ENCODE measurements at places on chromosomes 5 and 9.

- no peak for DNase-seq
Observed at GRCh38 chr9:18775930-18776329, 257.1 kb downstream of the SAXO1 start.

- DNase-seq: no peak
Observed at GRCh38 chr5:142507531-142508372, 178.1 kb downstream of the FGF1 start.

GRCh38 chr5:142191776-142192175 is 83.2 kb downstream of the NDFIP1 start:
- DNase-seq: no peak

DNA sequence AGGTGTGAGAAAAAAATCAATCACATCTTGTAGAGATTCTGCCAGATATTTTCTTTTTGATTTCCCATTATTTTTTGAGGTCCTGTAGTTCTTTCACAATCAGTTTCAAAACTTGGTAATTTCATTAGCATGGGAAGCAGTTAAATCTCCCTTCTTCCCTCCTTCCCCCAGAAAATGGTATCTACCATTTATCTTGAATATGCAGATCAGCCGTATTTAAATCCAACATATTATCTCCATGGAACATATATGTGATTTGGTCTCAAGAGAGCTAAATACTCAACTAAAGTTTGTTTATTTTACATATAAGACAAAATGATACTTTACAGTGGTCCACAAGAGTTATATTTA is 1034.8 kb downstream of the CDH12 start:
- no peak for DNase-seq

- DNase-seq: peak; percentile 8
Observed at GRCh38 chr5:123089914-123090660, 1.0 kb downstream of the PRDM6 start.

DNA sequence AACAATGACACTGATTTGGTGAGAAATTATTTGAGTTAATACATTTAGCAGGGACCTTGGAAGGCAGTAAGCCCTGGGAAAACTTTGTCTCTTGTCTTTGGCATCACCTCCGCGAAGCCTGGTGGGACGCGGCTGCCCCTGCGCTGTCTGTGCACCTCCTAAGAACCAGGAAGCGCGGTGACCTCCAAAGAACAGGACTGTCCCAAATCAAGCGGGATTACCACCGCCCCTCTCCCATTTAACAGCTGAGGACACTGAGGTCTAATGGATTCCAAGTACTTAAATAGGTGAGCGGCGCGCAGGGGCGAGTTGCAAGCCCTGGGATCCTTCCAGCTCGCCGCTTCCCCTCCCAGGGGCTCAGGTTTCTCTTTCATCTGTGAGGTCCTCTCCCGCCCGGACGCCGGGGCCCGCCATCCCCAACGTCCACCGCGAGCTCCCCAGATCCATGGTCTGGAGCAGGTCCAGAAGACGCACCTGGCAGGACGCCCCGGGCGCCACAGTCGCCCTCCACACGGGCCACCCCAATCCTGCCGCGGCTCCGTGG is 432 bp downstream of the STARD4 start:
- DNase-seq: peak; percentile 38

GRCh38 chr9:101381833-101382342 is 2.9 kb downstream of the BAAT start:
- DNase-seq: no peak

- DNase-seq: no peak
Observed at GRCh38 chr9:92718086-92719001, 46.3 kb downstream of the BICD2 start.

DNA sequence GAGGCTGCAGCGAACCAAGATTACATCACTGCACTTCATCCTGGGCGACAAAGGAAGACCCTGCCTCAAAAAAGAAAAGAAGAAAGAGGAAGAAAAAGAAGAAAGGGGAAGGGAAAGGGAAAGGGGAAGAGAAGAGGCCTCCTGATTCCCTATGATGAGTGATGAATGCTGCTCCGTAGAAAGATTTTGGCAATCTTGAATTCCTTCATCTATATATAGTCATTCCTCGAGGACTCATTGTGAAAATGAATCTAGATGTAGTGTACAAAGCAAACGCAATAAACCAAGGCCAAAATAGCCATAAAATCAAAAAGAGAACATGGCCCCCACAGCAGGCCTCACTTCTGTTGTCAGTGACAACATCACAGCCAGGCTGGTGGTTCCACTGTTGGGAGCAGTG is 218.0 kb downstream of the DCP2 start:
- no peak for DNase-seq

Data from stimulated activated naive CD8-positive, alpha-beta T cell treated with anti-CD3 and anti-CD28 coated beads, Interleukin-15, Interleukin-2, amounts not matched to agents 100 U/mL and 50 U/mL, for 24 hours (primary cell).